Glutamatergic neuron (in vitro differentiated cells): ENCODE measurements at places on chromosomes 4 and X. TPM values are rescaled to one million over a fixed set of nuclear protein-coding genes. Genes with fewer than 3 reads are reported as not detected.

HMGB3 gene
- total RNA-seq, result 131 TPM

GRCh38 chr4:21697583-21697982, 251.0 kb downstream of the KCNIP4 start:
- H3K36me3 ChIP-seq, result no peaks in the 10 kb centered on the region
- peaks cover 13% of the 10 kb centered on the region for H3K4me1 ChIP-seq
- no peak overlapping the region for H3K27ac ChIP-seq
- peak; percentile 54 for DNase-seq
- peak overlapping the region; percentile 45 for H3K4me3 ChIP-seq
- no peaks in the 10 kb centered on the region for H3K27me3 ChIP-seq

DNA sequence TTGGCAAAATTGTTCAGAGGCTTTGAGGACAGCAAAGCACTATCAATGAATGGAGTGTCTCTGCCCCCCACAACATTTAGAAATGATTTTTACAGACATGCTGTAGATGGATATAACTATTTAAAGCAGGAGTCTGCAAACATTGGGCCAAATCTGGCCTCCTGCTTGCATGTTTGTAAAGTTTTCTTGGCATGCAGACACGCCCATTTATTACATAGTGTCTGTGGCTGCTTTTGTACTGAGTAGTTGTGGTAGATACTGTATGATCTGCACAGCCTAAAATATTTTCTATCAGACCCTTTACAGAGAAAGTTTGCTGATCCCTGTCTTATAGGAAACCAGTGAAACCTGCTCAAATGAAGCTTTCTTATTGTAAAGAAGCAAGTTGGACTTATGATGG, 45.5 kb upstream of the PHEX start:
- H3K27me3 ChIP-seq, result peaks cover 2% of the 10 kb centered on the region
- H3K4me3 ChIP-seq, result no peak overlapping the region

GRCh38 chrX:11970578-11971359, 167.5 kb upstream of the FRMPD4 start:
- no peaks in the 10 kb centered on the region for H3K27me3 ChIP-seq
- DNase-seq, result no peak
- no peak overlapping the region for H3K4me3 ChIP-seq

GRCh38 chr4:150782921-150783320, 201.0 kb downstream of the MAB21L2 start:
- no peaks in the 10 kb centered on the region for H3K27me3 ChIP-seq
- DNase-seq, result no peak
- H3K36me3 ChIP-seq, result no peaks in the 10 kb centered on the region
- H3K4me1 ChIP-seq, result peaks cover 7% of the 10 kb centered on the region
- H3K27ac ChIP-seq, result no peak overlapping the region

DNA sequence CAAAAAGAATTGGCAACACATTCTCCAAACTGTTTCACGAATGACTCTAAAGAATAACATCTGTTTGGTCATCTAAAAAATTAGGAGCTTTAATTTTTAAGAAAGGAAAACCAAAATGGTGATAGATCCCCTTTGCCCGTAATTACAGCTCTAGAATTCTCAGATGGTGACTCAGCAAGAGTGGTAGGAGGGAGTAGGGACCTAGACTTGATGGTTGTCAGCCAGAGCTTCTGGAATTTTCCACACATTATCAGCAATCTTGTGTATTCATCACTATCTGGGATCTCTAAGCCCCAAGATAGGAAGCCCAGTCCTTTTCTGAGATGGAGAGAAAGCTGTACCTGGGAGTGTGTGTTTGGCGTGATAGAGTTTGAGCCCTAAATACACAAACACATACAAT, 103.9 kb upstream of the RAB40AL start:
- no peak overlapping the region for H3K4me3 ChIP-seq
- no peak for DNase-seq
- H3K27ac ChIP-seq, result no peak overlapping the region
- H3K36me3 ChIP-seq, result no peaks in the 10 kb centered on the region
- no peaks in the 10 kb centered on the region for H3K27me3 ChIP-seq
- no peaks in the 10 kb centered on the region for H3K4me1 ChIP-seq

F11 gene
- not detected for total RNA-seq

DNA sequence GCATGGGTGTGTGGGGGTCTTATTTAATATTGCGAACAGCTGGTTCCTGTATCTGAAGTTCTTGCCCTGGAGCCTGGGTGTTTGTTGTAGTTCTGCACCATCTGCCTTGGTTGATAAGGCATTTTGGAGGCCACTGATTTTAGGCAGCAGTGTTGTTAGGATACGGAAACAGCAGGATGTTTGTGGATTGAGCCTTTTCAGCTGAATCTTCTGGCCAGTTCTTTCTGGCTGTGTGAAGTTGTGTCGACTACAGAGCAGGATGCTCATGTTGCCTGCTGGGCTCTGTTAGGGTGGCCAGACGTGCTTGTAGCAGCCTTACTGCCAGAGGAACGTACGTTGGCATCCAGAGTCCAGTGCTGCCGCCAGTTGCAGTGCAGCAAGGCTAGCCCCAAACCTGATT, 134.2 kb downstream of the PTTG2 start:
- H3K27ac ChIP-seq, result peak overlapping the region; percentile 87
- H3K4me3 ChIP-seq, result no peak overlapping the region
- no peaks in the 10 kb centered on the region for H3K27me3 ChIP-seq
- no peak for DNase-seq
- no peaks in the 10 kb centered on the region for H3K36me3 ChIP-seq

- H3K4me3 ChIP-seq, result no peak overlapping the region
- H3K4me1 ChIP-seq, result peaks cover 4% of the 10 kb centered on the region
- H3K36me3 ChIP-seq, result no peaks in the 10 kb centered on the region
- no peaks in the 10 kb centered on the region for H3K27me3 ChIP-seq
- no peak overlapping the region for H3K27ac ChIP-seq
Observed at GRCh38 chr4:171621646-171622045, 191.6 kb upstream of the GALNTL6 start.

- no peak overlapping the region for H3K4me3 ChIP-seq
- no peaks in the 10 kb centered on the region for H3K36me3 ChIP-seq
- H3K27me3 ChIP-seq, result peaks cover 2% of the 10 kb centered on the region
- no peaks in the 10 kb centered on the region for H3K4me1 ChIP-seq
- H3K27ac ChIP-seq, result no peak overlapping the region
Observed at GRCh38 chrX:134246282-134246681, 9.3 kb downstream of the CCDC160 start.

DNA sequence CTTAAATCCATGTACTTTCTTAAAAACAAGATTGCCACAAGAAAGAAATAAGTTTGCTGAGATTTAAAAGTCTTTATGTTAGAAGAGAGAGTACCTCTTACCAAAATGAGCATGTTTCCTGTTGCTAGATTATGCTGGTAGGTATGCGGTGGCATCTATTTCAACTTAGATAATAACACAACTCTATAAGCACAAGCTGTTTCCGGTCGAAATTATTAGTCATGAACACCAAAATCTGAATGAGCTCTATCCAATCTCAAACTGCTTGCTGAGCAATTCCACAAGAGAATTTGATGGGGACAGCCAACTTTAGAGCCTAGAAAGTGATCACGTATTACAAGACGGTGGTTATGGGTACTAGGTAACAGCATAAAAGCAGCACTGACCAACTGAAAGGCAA, 49.3 kb downstream of the CBR4 start:
- DNase-seq, result no peak
- no peak overlapping the region for H3K27ac ChIP-seq
- no peaks in the 10 kb centered on the region for H3K27me3 ChIP-seq

- H3K27me3 ChIP-seq, result no peaks in the 10 kb centered on the region
- no peak overlapping the region for H3K27ac ChIP-seq
- DNase-seq, result no peak
- H3K4me3 ChIP-seq, result no peak overlapping the region
- no peaks in the 10 kb centered on the region for H3K36me3 ChIP-seq
Observed at GRCh38 chr4:176150704-176151103, 44.7 kb downstream of the SPATA4 start.

NPY2R gene
- not detected for total RNA-seq

DNA sequence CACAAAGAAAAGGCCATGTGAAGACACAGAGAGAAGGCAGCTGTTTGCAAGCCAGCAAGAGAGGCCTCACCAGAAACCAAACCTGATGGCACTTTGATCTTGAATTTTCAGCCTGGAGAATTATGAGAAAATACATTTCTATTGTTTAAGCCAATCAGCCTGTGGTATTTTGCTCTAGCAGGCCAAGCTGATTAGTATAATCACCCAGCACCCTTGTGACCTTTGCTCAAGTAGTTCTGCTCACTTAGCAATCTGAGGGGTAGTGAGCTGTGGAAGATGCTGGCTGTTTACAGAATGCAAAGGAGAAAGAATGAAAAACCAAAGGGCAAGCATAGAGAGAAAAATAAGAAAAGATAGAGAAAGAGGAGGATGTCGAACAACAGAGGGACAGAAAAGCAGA, 396.4 kb upstream of the BOD1L1 start:
- H3K27ac ChIP-seq, result no peak overlapping the region
- no peak overlapping the region for H3K4me3 ChIP-seq
- H3K27me3 ChIP-seq, result no peaks in the 10 kb centered on the region
- no peak for DNase-seq
- H3K36me3 ChIP-seq, result no peaks in the 10 kb centered on the region

ASB5 gene
- not detected for total RNA-seq

GRCh38 chrX:109709129-109709631, 23.9 kb downstream of the ACSL4 start:
- H3K27me3 ChIP-seq, result no peaks in the 10 kb centered on the region
- no peak overlapping the region for H3K27ac ChIP-seq
- H3K4me3 ChIP-seq, result no peak overlapping the region
- no peak for DNase-seq

- no peak overlapping the region for H3K27ac ChIP-seq
- H3K27me3 ChIP-seq, result no peaks in the 10 kb centered on the region
- no peak overlapping the region for H3K4me3 ChIP-seq
- H3K36me3 ChIP-seq, result no peaks in the 10 kb centered on the region
- no peak for DNase-seq
- no peaks in the 10 kb centered on the region for H3K4me1 ChIP-seq
Observed at GRCh38 chrX:52425775-52426174, 57.0 kb downstream of the XAGE2 start.

CACNA1F gene
- total RNA-seq, result 0.47 TPM

GRCh38 chr4:100569196-100569595, 51.4 kb upstream of the EMCN start:
- no peaks in the 10 kb centered on the region for H3K4me1 ChIP-seq
- H3K27ac ChIP-seq, result no peak overlapping the region
- no peaks in the 10 kb centered on the region for H3K36me3 ChIP-seq
- no peaks in the 10 kb centered on the region for H3K27me3 ChIP-seq

- H3K4me3 ChIP-seq, result no peak overlapping the region
- DNase-seq, result no peak
- no peaks in the 10 kb centered on the region for H3K27me3 ChIP-seq
- H3K27ac ChIP-seq, result no peak overlapping the region
- no peaks in the 10 kb centered on the region for H3K36me3 ChIP-seq
Observed at GRCh38 chrX:109294097-109294814, 187.6 kb downstream of the GUCY2F start.

GRCh38 chr4:79241846-79242245, 84.0 kb downstream of the NAA11 start:
- H3K4me1 ChIP-seq, result peaks cover 3% of the 10 kb centered on the region
- no peak overlapping the region for H3K4me3 ChIP-seq
- peaks cover 16% of the 10 kb centered on the region for H3K36me3 ChIP-seq
- DNase-seq, result no peak
- no peak overlapping the region for H3K27ac ChIP-seq

NKX3-2 gene
- 0.25 TPM for total RNA-seq

BOD1L1 gene
- 57.3 TPM for total RNA-seq

AP1S2 gene
- 89.4 TPM for total RNA-seq

CXCL6 gene
- not detected for total RNA-seq

DNA sequence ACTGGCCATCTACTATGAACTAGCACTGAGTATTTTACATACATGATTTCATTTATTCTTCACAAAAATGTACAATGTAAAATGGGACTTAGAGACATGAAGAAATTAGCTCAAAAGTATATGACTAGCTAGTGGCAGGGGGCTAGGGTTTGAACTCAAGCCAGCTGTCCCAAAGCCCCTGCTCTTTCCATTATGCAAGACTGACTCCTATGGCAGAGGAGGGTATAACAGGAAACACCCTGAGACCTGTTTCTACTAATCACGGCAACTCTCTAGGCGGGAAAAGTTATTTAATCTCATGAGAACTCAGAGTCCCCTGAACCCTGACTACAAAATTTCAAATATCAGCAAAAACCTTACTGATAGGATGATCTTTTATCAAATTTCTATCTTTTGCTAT, 150.6 kb downstream of the PRDM5 start:
- DNase-seq, result no peak
- H3K4me1 ChIP-seq, result peaks cover 1% of the 10 kb centered on the region
- no peak overlapping the region for H3K4me3 ChIP-seq

FAM47C gene
- not detected for total RNA-seq

NCAPG gene
- total RNA-seq, result 6.0 TPM
